Activated T-helper 1 cell treated with anti-CD3 and anti-CD28 coated beads, Interleukin-2, amount 50 U/mL, for 16 hours (primary cell): ENCODE measurements at places on chromosomes 7 and 10.

- no peak for DNase-seq
These were observed 61.1 kb downstream of the MKI67 start for GRCh38 chr10:128064970-128065580.

DNA sequence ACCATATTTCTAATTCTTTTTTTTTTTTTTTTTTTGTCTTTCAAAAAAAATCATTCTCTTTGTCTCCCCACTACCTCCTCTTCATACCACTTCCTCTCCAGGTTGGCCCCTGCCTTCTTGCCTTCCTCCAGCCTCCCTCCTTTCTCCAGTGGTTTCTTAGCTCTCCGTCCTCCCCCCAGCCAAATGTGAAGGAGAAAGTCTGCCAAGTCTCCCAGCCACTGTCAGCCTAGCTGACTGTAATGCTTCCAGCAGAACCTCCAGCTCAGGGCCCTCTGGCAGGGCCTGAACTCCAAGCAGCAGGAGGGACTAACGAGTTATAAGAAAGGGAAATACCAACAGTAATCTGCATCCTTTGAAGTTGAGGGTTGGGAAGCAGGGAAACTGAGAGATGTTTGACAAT lies 35.5 kb upstream of the BICC1 start:
- no peak for DNase-seq

DNA sequence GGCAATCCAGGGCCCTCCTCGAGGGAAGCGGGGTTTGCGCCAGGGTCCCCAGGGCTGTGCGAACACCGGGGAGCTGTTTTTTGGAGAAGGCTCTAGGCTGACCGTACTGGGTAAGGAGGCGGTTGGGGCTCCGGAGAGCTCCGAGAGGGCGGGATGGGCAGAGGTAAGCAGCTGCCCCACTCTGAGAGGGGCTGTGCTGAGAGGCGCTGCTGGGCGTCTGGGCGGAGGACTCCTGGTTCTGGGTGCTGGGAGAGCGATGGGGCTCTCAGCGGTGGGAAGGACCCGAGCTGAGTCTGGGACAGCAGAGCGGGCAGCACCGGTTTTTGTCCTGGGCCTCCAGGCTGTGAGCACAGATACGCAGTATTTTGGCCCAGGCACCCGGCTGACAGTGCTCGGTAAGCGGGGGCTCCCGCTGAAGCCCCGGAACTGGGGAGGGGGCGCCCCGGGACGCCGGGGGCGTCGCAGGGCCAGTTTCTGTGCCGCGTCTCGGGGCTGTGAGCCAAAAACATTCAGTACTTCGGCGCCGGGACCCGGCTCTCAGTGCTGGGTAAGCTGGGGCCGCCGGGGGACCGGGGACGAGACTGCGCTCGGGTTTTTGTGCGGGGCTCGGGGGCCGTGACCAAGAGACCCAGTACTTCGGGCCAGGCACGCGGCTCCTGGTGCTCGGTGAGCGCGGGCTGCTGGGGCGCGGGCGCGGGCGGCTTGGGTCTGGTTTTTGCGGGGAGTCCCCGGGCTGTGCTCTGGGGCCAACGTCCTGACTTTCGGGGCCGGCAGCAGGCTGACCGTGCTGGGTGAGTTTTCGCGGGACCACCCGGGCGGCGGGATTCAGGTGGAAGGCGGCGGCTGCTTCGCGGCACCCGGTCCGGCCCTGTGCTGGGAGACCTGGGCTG lies 26.0 kb downstream of the PRSS2 start:
- no peak for DNase-seq

- no peak for DNase-seq
These were observed 17.5 kb downstream of the ARID5B start for GRCh38 chr10:61918989-61919388.

- no peak for DNase-seq
These were observed 13.5 kb upstream of the PCGF5 start for GRCh38 chr10:91206837-91207474.

DNA sequence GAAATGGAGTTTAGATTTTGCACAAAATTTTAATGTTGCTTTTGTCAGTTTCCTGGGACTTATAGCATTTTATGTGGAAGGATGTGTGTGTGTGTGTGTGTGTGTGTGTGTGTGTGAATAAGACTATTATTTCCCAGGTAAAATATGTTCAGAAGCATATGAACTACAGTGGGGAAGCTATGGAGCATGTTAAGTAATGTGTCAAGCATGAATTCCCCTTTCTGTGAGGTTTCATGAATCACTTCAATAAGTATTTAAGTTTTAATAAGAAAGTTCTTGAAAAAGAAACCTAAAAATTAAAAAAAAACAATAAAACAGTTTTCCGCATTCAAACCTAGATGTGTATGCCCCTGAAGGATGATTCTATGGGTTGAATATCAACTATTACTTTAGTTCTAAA lies 693 bp downstream of the CREB5 start:
- DNase-seq, result no peak

- no peak for DNase-seq
These were observed 40.4 kb downstream of the HACD1 start for GRCh38 chr10:17576768-17577167.

DNA sequence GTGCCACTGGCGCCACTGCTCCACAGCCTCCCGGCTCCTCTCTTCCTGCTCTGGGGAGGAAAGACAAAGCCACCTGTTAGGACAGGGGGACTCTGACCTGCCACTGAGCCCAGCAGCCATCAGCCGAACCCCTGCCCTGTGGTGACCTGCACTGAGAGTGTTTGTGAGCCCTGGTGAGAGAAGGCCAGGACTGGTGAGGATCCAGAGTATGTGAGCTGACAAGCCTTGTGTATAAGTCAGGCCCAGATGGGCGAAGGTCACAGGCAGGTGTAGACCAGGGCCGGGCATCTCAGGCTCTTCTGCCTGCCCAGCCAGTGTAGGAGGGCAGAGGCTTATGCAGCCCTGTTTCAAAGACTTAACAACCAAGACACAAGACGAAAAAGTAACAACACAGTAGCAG lies 12.0 kb downstream of the UCMA start:
- DNase-seq, result no peak

- no peak for DNase-seq
These were observed 354.1 kb upstream of the SEMA3A start for GRCh38 chr7:84548366-84549365.

- DNase-seq, result no peak
These were observed 4.6 kb upstream of the TSPAN15 start for GRCh38 chr10:69446650-69447151.

- no peak for DNase-seq
These were observed 296.0 kb downstream of the BBS9 start for GRCh38 chr7:33425395-33425794.

GRCh38 chr10:132876993-132877431 lies 65.4 kb downstream of the CFAP46 start:
- DNase-seq, result no peak

DNA sequence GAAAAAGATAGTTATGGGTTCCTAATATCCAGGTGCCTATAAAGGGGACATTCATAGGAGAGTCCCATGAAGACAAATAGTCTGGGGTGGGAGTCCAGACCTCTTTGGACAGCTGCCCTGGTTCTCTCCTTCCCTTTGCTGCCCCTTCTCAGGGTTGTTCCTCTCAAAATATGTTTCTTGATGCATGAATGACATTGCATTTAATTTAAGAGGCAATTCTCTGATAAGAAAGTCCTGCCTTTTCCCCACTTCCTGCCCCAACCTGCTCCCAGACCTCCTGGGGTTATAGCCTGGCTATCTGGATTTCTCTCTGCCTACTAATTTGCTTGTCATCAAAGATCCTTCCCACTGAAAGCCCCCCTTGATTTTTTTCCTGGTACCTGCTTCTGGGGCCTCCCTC lies 12.5 kb upstream of the BTRC start:
- no peak for DNase-seq

DNA sequence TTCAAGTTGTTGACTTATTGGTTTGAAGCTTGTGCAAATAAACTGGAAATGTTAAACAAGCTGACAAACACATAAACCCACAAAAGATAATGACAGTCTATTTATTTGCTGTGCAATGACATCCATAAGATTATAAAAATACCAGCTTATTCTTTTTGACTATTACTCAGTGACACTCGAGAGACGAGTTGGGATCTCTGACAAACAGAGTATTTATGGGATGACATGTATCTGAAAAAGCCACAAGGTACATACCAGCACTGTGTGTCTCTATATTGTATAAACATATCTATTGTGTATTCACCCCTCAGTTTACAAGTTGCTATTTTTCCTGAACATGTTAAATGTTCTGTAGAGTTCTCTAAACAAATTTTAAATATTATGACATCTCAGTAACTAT lies 88.9 kb downstream of the CHRM2 start:
- no peak for DNase-seq

- DNase-seq, result no peak
These were observed 41.8 kb downstream of the JAZF1 start for GRCh38 chr7:28138837-28139236.

- no peak for DNase-seq
These were observed 471 bp downstream of the PFKP start for GRCh38 chr10:3067859-3068179.

DNA sequence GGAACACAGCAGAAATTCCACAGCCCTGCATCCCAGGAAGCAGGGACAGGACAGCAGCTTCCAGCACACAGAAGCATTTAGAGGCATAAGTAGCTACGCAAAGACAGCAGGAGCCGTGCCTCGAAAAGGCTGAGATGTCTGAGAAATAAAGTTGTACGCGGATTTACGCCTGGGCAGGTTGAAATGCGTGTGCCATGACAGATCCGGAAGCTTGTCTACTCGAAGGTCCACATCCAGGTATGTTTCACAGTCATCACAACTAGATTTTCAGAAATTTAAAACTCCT lies 26.1 kb downstream of the DIP2C start:
- no peak for DNase-seq

- DNase-seq, result no peak
These were observed 3.8 kb downstream of the AHCYL2 start for GRCh38 chr7:129228633-129229032.

GRCh38 chr10:68871105-68871711 lies 29.9 kb upstream of the DDX50 start:
- no peak for DNase-seq

- no peak for DNase-seq
These were observed 5.6 kb downstream of the IL6 start for GRCh38 chr7:22732556-22733126.

DNA sequence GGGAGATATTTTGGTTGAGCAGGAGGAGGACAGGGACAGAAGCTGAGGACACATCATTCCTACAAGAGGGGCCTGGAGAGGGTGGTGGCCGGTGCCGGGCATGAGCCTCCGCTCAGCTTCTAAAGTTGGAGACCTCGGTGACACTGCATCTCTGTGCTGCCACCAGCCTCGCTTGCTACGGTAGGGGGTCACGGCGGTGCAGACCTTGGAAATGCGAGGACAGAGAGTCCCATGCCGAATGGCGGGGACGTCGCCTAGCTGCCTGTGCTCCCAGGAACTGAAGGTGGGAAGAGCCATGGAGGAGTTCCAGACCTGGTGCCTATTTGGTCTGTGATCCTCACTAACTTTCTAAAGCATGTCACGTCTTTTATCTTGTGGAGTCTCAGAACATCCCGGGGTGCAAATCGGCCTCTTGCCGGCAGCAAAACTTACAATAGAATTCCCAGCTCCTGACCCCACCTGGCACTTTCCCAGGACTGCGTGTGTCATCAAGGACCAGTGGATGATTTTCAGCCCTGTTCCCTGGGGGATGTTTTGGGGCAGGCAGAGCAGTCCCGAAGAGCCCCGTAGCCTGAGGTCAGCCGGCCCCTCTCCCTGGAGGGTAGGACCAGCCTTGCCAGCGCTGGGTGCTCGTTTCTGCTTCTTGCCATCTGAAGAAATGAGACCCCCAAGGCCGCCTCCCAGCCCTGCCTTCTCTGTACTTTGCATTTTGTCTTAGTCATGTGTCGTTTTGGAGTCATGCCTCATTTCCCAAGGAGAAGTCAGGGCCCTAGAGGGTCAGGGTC lies 205.8 kb upstream of the SHH start:
- no peak for DNase-seq

DNA sequence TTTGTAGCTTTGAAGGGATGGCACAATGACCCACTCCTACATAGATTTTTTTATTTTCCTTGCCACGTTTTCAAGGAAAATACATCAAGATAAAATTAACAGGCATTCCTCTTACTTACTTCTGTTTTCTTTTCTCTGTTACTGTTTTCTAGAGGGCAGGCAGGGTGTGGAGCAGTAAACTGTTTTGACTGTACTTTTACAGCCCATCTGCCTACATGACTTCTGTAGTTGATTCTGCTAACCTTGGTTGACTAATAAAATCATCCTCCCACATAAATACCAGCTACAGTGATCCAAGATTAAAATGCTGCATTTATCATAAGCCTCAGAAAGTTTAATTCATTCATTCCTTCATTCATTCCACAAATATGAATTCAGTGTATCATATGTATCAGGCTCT lies 158.5 kb downstream of the TRIL start:
- DNase-seq, result no peak

- no peak for DNase-seq
These were observed 80.4 kb upstream of the NRP1 start for GRCh38 chr10:33414841-33415240.
